MM.1S (cell line): ENCODE measurements at places on chromosomes 16 and 17.

DNA sequence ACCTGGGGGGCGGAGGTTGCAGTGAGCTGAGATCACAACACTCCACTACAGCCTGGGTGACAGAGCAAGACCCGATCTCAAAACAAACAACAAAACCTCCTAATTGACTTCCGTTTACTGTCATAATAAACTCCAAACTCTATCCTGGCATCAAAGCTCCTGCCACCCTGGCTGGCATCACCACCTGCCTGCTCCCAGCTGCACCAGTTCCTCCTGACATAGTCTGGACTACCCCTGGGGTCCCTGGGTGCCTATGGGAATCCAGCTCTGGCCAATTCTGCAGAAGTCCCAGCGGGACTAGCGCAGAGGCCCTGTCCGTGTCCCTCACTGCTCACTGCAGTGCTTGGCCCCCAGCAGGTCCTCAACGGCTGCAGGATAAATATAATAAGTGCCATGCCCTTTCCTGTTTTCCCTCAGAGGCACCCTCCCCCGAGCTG, 723 bp downstream of the NTHL1 start:
- DNase-seq = no peak
- peak overlapping the region; percentile 89 for H3K4me3 ChIP-seq
- no peak overlapping the region for H3K27ac ChIP-seq
- no peaks in the 10 kb centered on the region for H3K36me3 ChIP-seq
- peaks cover 4% of the 10 kb centered on the region for H3K4me1 ChIP-seq

DNA sequence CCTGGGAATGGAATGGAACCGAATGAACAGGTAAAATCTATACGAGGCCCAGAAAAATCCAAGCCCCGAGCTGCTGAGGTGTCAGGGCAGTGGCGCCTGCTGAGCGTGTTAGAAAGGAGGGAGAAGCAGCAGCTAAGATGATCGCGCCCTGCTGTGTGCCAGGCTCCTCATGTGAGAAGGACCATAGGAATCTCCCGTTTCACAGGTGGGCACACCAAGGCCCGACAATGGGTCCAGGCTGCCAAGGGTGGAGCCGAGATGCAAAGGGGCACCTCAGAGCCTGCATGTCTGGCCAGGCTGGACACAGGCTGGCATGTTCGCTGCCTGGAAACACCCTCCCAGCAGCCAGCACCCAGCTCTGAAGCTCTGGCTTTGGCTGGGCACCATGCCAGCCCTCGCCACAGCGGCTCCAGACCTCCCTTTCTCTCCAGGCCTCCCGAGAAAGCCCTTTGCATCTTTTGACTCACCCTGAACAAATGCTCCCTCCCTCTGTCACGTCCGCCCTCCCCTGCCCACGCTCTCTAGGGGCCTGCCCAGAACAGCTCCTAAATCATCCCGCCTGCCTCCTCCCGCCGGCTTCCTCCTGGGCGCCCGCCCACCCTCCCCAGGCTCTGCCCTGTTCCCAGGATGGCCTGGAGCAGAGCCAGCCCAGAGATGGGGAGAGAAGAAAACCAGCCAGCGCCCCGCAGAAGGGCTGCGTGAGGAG, 217.8 kb upstream of the GSE1 start:
- no peaks in the 10 kb centered on the region for H3K36me3 ChIP-seq
- H3K4me3 ChIP-seq = no peak overlapping the region
- no peak for DNase-seq
- H3K4me1 ChIP-seq = no peaks in the 10 kb centered on the region
- peaks cover 64% of the 10 kb centered on the region for H3K27me3 ChIP-seq

DNA sequence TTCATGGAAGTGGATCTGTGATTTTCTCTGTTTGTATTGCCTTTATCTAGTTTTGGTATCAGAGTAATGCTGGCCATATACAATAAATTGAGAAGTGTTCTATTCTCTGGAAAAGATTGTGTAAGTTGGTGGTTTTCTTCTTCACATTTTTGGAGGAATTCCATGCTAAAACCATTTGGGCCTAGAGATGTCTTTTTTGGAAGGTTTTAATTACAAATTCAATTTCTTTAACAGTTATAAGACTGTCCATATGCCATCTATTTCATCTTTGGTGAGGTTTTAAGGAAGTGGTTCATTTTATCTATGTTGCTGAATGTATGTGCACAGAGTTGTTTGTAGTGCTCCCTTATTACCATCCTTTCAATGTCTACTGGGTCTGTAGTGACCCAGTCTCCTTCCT, 46.0 kb downstream of the CACNG1 start:
- H3K36me3 ChIP-seq = no peaks in the 10 kb centered on the region
- H3K4me3 ChIP-seq = no peak overlapping the region
- no peaks in the 10 kb centered on the region for H3K4me1 ChIP-seq
- no peak for DNase-seq
- no peaks in the 10 kb centered on the region for H3K27me3 ChIP-seq

DNA sequence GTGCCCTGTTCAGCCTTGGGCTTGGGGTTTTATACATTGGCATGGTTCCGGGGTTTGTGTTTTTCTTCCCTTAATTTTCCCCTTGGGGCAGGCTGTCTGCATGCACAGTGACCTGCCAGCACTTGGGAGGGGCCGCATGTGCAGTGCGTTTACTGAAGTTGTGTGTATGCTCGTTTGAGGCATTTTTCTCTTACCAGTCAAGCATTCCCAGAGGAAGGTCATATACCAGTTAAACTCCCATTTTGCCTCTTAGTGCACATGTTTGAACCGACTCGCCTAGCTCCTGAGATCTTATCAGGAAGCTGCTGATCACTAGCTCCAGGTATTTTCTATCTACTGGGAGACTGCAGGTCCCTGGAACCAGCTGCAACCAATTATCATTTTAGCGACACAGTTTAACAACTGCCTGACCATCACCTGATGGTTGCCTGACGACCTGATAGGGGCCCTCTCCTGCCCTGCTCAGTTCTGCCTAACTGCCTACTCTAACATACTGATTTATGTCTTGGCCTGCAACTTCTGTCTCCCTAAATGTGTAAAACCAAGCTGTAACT, 51.4 kb downstream of the MFSD11 start:
- H3K27me3 ChIP-seq = no peaks in the 10 kb centered on the region
- peaks cover 42% of the 10 kb centered on the region for H3K4me1 ChIP-seq
- H3K36me3 ChIP-seq = no peaks in the 10 kb centered on the region
- peak overlapping the region; percentile 98; the same call in 1 of the 2 replicates for H3K27ac ChIP-seq
- DNase-seq = no peak

- H3K4me1 ChIP-seq = no peaks in the 10 kb centered on the region
- DNase-seq = no peak
- H3K36me3 ChIP-seq = no peaks in the 10 kb centered on the region
- no peak overlapping the region for H3K27ac ChIP-seq
- H3K4me3 ChIP-seq = no peak overlapping the region
Measured at GRCh38 chr17:70120425-70120824, 45.4 kb downstream of the KCNJ16 start.

DNA sequence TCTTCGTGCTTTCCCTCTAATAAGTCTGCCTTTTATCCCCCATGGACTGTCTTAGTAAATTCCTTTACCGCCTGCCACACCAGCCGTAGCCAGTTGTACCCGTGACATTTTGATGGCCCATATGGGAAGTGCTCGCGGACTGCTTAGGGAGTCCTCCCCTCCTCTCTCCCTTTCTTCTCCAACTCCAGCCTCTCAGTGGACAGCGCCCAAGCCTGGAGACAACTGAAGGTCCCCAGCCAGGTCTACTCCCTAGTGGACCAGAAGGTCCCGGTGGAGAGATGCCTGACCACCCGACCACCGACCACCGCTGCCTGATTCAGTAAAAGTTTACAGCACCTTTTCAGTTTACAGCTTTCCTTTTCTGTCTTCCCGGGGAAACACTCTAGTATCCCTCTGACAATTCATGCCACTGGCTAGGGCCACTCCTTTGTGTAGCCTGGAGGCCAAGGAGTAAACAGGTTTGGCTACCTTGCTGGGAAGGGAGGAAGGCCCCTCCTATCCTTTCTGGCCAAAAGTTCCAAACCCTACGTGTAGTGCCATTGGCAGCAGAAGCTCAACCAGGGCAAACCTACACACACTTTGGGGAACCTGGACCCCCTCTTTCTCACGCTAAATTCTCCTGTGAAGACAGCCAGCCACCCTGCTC, 18.0 kb downstream of the CTRB2 start:
- no peak overlapping the region for H3K27ac ChIP-seq
- H3K36me3 ChIP-seq = no peaks in the 10 kb centered on the region
- no peak for DNase-seq
- H3K27me3 ChIP-seq = no peaks in the 10 kb centered on the region
- H3K4me1 ChIP-seq = no peaks in the 10 kb centered on the region

DNA sequence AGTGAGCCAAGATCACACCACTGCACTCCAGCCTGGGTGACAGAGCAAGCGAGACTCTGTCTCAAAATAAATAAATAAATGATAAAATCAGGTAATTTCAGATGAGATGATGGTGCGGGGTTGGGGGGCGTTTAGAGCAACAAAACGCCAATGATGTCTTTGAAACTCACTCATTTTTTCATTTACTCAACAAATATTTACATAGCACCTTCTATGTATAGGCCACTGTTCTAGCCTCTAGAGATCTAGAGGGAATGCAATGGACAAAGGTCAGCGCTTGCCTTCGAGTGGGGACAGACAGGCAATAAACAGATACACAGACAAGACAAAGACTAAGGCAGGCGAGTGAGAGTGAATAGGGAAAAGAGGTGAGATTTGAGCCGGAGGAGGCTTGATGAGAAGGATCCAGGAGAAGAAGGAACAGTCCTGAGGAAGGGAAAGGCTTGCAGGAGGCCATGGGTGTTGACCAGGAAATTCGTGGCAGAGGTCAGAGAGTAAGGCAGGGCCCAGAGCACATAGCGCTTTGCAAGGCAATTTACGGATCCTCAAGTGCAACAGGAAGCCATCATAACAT, 14.1 kb downstream of the ALDH3A1 start:
- H3K36me3 ChIP-seq = no peaks in the 10 kb centered on the region

- peak; percentile 62 for DNase-seq
- no peak overlapping the region for H3K4me3 ChIP-seq
- no peaks in the 10 kb centered on the region for H3K4me1 ChIP-seq
- no peaks in the 10 kb centered on the region for H3K27me3 ChIP-seq
Measured at GRCh38 chr17:30021708-30022317, 80.4 kb downstream of the EFCAB5 start.

DNA sequence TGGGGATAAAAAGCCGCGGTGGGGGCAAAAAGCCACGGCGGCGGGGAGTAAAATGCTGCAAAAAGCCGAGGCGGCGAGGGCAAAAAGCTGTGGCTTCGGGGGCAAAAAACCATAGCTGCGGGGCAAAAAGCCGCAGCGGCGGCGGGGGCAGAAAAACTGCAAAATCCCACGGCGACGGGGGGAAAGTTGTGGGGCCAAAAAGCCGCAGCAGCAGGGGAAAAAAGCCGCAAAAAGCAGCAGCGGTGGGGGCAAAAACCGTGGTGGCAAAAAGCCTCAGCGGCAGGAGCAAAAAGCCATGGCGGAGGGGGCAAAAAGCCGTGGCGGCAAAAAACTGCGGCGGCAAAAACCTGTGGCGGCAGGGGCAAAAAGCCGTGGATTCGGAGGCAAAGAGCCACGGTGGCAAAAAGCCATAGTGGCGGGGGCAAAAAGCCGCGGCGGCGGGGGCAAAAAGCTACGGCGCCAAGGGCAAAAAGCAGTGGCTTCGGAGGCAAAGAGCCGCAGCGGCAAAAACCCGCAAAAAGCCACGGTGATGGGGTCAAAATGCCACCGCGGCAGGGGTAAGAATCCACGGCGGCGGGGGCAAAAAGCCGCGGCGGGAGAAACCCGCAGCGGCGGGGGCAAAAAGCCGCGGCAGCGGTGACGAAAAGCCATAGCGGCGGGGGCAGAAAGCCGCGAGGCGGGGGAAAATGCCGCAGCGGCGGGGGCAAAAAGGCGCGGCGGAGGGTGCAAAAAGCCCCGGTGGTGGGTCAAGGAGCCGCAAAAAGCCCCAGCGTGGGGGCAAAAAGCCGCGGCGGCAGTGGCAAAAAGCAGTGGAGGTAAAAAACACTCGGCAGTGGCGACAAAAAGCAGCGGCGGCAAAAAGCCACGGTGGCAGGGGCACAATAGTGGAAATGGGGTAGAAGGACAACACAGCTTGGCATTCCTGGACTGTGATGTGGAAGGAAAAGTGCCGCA, 192.8 kb downstream of the SHCBP1 start:
- no peaks in the 10 kb centered on the region for H3K4me1 ChIP-seq
- H3K27me3 ChIP-seq = no peaks in the 10 kb centered on the region
- H3K27ac ChIP-seq = no peak overlapping the region
- H3K36me3 ChIP-seq = no peaks in the 10 kb centered on the region
- H3K4me3 ChIP-seq = no peak overlapping the region

GRCh38 chr17:78268951-78269905, 37.8 kb downstream of the TMEM235 start:
- H3K27me3 ChIP-seq = peaks cover 17% of the 10 kb centered on the region
- H3K4me3 ChIP-seq = no peak overlapping the region
- DNase-seq = no peak

GRCh38 chr16:22300427-22301071, 3.3 kb downstream of the POLR3E start:
- H3K4me3 ChIP-seq = no peak overlapping the region
- no peaks in the 10 kb centered on the region for H3K27me3 ChIP-seq
- H3K4me1 ChIP-seq = peaks cover 7% of the 10 kb centered on the region; the same call in 1 of the 2 replicates
- H3K36me3 ChIP-seq = 0 out of 2 replicates have a peak, but pooled peaks cover 3% of the 10 kb centered on the region
- peak; percentile 45 for DNase-seq

- DNase-seq = no peak
- H3K27me3 ChIP-seq = peaks cover 65% of the 10 kb centered on the region
- H3K4me1 ChIP-seq = no peaks in the 10 kb centered on the region
Measured at GRCh38 chr17:83083368-83084201, 4.2 kb downstream of the METRNL start.

DNA sequence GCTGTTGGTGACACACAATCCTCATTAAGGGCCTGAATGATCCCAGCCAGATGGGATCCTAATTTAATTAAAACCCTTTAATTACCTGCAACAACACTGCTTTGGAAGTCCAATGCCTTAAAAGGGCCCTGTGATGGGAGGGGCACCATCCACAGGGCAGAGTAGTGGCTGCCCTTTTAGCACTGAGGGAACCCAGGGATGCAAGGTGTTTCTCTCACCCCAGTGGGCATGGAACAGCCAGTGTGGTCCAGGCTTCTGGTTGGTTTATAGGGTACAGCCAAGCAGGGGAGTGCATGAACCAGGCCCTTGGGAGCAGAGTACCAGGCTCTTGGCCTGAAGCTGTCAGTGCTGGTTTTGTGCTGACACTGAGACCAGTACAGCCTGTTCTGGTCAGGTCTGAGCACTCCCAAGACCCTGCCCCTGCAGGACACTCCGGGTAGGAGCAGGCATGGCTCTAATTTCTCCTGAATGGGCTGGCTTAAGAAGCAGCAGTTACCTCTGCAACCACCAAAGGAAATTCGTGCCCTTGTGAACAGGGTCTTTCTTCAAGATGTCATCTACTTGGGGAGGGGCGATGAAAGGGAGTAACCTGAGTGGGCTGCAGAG, 9.9 kb downstream of the NXPH3 start:
- no peak for DNase-seq
- no peaks in the 10 kb centered on the region for H3K4me1 ChIP-seq
- H3K27me3 ChIP-seq = no peaks in the 10 kb centered on the region
- no peak overlapping the region for H3K4me3 ChIP-seq

DNA sequence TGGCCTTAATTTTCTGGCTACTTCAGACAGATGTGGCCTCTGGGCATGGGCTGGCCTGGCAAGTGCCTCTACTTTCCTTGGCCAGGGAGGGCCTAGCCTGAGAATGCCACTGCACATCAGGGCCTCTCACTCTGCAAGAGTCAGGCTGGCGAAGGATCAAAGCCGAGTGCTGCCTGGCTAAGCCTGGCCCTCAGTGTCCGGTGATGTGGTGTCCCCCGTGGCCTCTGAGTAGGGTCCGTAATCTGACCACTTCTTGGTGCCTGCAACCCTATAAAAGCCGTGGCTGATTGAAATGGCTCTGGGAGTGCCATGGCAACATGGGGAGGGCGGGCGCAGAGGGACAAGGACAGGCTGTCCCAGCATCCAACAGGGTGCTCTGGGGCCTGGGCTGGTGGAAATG, 30.2 kb downstream of the TBX4 start:
- no peak overlapping the region for H3K27ac ChIP-seq
- no peak for DNase-seq
- H3K36me3 ChIP-seq = no peaks in the 10 kb centered on the region
- no peaks in the 10 kb centered on the region for H3K4me1 ChIP-seq
- H3K27me3 ChIP-seq = no peaks in the 10 kb centered on the region
